Breast epithelium (tissue), 4 donors: ENCODE measurements at places on chromosomes 11 and 22. TPM values are rescaled to one million over a fixed set of nuclear protein-coding genes. Genes with fewer than 3 reads are reported as not detected.

GRCh38 chr11:62132689-62133293 lies 9.0 kb downstream of the INCENP start:
- DNase-seq = no peak

- no peak for DNase-seq
These were observed 420.0 kb downstream of the DYNC2H1 start for GRCh38 chr11:103529181-103529684.

DNA sequence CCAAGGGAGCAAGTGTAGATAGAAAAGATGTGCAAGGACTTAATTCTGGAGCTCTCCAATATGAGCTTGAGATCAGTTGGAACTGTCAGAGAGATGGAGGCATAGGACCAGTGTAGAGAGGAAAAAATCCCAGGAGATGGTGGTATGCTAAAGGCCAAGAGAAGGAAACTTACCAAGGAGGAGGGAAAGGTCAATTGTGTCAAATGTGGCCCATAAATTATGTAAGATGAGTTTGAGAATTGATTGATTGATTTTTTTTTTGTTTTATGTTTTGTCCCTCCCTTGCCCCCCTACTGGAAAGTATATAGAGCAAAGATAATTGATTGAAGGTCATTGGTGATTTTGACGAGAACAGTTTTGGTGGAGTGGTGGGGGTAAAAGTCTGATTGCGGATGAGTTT lies 2.8 kb upstream of the USP2 start:
- no peak for DNase-seq

- no peak for DNase-seq
These were observed 19.0 kb downstream of the TENM4 start for GRCh38 chr11:79421820-79422219.

DNA sequence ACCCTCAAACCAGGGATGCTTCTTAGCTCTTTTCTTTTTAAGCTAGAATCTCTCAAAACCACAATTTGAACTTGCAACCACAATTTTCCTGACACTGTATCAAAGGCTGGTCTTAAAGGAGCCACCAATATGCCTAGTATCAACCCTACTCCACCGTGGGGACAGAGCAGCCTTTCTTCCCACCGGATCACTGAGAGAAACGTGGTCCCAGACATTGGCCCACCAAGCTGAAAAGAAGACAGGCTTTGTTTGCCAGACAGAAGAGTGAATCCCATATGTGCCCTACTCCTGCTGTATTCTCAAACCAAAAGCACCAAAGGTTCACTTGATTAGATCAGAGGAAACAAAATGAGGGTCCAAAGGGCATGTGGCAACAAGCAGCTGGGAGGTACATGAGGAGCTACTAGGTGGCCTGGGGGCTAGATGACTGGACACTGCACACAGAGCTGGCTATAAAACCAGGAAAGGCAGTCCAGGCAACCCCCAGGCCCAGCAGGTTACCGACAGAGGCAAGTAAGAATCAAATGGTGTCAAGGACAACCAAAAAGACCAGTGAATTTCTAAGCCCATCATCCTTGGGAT lies 3.6 kb upstream of the VWCE start:
- no peak for DNase-seq

- no peak for DNase-seq
These were observed 31.3 kb downstream of the ARRB1 start for GRCh38 chr11:75320046-75320618.

- no peak for DNase-seq
These were observed 35.1 kb downstream of the RRP8 start for GRCh38 chr11:6568191-6568918.

GRCh38 chr11:76408171-76408965 lies 27.2 kb downstream of the GVQW3 start:
- DNase-seq = no peak

GRCh38 chr11:46247659-46248058 lies 29.8 kb upstream of the CREB3L1 start:
- no peak for DNase-seq

DNA sequence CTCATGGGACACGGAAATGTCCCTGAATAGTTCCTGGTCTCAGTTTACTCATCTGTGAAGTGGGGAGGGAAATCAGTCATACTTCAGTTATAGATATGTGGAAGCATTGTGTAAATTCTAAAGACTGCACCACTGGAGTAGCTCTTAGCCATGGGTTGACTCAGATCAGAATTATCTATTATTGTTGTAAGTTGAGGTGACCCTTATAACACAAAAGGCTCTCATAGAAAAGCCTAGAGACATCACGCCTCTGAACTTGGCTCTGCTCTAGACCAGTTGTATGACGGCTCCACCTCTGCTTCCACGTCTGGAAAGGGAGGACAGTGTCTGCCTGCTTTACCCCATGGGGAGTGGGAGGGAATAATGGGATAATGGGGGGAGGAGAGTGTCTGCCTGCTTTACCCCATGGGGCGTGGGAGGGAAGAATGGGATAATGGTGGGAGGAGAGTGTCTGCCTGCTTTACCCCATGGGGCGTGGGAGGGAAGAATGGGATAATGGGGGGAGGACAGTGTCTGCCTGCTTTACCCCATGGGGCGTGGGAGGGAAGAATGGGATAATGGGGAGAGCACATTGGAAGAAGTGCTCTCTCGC lies 98.2 kb downstream of the AMOTL1 start:
- DNase-seq = no peak

DNA sequence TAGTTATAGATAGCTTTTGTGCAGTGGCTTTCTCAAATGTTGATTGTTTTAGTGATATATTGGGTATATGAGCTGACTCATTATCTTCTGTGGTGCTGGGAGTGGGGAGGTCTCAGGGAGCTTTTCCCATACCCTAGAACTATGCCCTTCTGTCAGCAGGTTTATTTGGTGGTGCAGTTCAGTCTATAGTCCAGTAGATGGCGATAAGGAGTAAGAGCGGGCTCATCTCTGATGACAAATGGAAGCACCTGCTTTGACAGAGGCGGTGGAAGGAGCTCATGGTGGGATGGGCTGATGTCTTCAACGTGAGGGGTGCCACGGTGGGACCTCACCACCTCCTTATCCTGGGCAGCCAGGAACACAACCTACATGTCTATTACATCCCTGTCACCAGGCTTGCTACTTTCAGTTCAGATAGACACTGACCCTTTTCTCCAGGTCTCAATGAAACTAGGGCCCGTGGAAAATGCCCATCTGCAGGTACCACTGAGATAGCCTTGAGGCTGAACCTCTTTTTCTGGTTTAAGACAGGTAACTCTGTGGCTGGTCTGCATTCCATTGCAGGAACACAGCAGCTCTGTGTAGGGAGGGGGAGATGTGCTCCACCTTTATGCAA lies 13.0 kb upstream of the OR6A2 start:
- DNase-seq = no peak

DNA sequence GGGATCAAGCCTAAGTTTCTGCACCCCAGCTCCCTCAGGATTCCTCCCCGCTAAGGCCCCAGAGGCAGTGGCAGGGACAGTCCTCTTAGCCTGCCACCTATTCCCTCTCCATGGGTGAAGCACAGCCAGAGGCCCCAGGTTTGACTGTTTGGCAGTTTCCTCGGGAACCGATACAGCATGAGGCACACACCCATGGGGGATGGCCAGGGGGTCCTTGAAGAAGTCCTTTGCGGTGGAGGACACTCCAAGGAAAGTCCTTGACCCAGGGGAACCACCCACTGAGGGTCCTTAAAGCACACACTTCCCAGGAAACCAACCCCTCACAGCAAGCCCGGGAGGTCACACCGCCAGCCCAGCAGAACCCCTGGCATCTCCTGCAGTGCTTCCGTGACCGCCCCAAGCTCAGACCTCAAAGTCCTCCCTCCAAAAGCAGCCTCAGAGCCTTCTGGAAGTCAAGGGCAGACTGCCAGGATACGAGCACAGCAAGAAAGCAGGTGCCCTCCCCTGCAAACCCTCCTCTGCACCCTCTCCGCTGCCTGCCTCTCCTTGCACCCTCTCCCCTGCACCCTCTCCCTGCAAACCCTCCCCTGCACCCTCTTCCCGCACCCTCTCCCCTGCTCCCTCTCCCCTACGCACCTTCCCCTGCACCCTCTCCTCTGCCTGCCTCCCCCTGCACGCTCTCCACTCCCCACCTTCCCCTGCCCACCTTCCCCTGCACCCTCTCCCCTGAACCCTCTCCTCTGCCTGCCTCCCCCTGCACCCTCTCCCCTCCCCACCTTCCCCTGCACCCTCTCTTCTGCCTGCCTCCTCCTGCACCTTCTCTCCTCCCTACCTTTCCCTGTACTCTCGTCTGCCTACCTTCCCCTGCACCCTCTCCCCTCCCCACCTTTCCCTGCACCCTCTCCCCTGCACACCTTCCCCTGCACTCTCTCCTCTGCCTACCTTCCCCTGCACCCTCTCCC lies 1.4 kb downstream of the SIGIRR start:
- no peak for DNase-seq

- no peak for DNase-seq
These were observed 57.1 kb upstream of the OLFML1 start for GRCh38 chr11:7428196-7428595.

DNA sequence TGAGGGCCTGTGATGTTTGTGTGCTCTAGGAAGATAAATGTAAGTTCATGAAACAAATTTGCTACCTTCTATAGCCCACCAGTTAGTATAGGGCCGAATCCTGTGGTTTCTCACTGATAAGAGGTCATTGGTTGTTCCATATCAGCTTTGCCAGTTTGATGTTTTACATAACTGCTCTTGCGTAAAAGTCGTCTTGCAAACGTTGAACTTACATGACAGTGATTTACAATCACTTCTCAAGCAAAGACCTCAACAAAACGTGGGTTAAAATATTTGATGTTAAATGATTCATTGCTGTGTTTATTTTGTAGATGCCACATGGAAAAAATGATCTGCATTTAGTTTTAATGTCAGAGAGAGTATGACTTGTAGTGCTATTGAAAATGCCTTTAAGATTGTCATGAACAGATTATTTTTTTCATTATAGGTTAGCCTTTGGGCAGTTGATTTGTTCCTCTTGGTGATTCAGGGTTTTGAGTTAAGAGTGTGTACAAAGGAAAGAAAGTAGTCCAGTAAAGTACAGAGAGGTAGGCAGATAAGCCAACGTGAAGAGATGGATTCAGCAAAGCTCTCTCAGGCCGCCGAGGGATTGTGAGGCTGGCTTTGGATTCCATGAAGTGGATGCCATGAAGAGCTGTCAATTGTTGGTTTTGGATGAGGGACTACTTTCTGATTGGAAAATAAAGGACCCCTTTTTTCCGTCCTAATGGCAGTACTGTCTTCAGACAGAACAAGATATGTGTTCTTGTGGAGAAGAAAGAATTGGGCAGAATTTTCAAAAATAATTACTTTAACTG lies 2.6 kb downstream of the EWSR1 start:
- DNase-seq = no peak

DNA sequence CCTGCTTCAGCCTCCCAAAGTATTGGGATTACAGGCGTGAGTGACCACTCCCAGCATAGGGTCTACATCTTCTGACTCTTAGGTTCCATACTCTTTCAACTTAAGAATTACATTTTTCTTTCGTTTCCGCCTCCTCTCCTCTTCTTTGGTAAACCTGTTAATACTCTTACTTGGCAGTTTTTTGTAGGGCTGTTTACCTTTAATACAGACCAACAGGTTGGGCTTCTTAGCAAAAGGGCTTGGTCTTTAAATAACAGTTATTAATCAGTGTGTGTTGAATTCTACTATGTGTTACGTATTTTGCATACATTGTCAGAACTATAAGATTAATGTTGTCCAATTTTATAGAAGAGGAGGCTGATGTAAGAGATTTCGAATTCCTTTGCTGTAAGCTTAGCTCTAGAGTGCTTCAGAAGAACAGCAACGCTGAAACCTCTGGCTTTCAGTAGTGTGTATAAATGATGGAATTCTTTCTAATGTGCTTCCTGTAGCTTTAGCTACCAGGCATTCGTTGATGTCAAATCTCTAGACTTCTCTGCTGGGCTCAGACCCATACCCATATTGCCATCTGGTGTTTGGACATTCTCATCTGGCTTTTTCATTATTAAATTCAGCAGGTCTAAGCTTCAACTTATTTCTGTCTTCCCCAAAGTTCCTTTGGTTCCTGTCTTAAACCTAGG lies 3.1 kb downstream of the FDX1 start:
- no peak for DNase-seq

DNA sequence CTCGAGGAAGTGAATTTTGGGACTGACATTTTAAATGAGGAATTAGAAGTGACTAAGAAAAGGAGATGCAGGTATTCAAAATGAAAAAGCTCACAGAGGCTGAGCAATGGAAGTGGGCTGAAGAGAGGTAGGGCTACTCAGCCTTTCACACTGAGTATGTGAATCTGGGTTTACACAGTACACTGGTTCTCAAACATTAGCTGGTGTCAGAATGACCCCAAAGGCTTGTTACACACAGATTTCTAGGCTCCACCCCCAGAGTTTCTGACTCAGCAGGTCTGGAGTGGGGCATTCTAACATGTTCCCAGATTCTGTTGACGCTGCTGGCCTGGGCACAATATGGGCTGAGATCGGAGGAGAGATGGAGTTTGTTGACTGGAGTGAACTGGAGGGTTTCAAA lies 32.8 kb downstream of the CADM1 start:
- no peak for DNase-seq

- no peak for DNase-seq
These were observed 289.7 kb downstream of the KIRREL3 start for GRCh38 chr11:126710804-126711399.

DNA sequence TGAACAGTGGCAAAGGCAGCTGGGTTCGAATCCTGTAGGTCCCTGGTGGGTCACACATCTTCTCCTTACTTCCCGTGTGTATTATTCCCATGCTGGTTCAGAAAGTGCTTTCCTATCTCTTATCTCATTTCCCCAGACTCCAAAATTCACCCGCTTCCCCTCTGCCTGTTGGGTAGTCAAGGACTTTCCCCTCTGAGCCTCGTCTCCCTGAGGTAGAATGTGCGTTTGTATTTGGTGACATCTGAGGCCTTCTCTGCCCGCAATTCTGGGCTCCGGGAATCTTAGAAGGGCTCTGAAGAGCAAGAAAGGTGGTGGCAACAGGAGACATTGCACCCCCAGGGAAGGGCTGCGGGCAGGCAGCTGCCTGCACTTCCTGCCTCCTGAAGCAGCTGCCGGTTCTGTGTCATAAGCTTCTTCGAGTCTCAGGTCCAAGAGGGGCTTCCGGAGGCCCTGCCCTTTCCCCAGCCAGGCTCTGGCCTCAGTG lies 5.9 kb downstream of the LRRC32 start:
- DNase-seq = no peak

GRCh38 chr22:29213493-29213892 lies 7.8 kb downstream of the EMID1 start:
- DNase-seq = no peak

Gene ANO5
- total RNA-seq = 4.2 TPM

Gene NECTIN1
- total RNA-seq = 6.6 TPM

Gene RASSF10
- total RNA-seq = 0.16 TPM

Gene PNPLA5
- not detected for total RNA-seq

Gene HIKESHI
- 53.9 TPM for total RNA-seq

Gene DDTL
- total RNA-seq = 1.3 TPM

Gene EIF1AD
- total RNA-seq = 31.0 TPM

Gene DHCR7
- total RNA-seq = 25.2 TPM

Gene CHRM1
- not detected for total RNA-seq

Gene SCUBE1
- 0.88 TPM for total RNA-seq
